B cell (primary cell): ENCODE measurements at places on chromosomes 13 and 19.

DNA sequence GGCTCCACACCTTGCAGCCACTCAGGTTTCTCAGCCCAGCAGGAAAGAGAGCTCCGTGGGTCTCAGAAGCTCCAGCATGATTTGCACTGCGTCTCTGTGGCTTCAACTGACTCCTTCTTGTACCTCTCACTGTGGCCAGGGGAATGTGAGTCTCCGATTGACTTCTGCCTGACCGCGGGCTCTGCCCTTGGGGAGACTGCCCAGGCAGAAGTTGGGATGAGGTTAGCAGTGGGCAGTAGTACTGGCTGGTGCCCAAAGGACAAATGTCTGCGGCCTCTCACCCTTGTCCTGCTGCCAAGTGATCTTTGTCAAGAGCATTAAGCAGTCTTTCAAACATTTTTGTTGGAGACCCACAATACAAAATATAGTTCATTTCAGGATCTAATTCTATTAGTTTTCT, 34.4 kb upstream of the FXYD3 start:
- no peak for DNase-seq

- DNase-seq: peak; percentile 59
Measured at GRCh38 chr13:94617389-94618000, 15.8 kb downstream of the GPR180 start.

DNA sequence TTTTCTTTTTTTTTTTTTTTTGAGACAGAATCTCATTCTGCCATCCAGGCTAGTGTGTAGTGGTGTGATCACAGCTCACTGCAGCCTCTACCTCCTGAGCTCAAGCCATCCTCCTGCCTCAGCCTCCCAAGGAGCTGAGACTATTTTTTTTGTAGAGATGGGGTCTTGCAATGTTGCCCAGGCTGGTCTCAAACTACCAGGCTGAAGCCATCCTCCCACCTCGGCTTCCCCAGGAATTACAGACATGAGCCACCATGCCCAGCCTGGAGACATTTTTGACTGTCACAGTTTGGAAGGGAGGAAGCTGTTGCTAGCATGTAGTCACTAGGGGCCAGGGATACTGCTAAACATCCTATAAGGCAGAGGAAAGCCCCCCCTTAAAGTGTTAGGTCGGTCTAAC, 23.9 kb downstream of the ZIC5 start:
- no peak for DNase-seq

GRCh38 chr13:43744261-43745031, 42.3 kb downstream of the ENOX1 start:
- no peak for DNase-seq

GRCh38 chr13:50713523-50714248, 129.8 kb downstream of the DLEU7 start:
- DNase-seq: peak; percentile 43

GRCh38 chr13:109481040-109481439, 305.3 kb downstream of the IRS2 start:
- DNase-seq: no peak

GRCh38 chr13:113579686-113580085, 4.9 kb upstream of the TFDP1 start:
- no peak for DNase-seq

- no peak for DNase-seq
Measured at GRCh38 chr13:51237887-51238286, 15.7 kb downstream of the FAM124A start.

GRCh38 chr13:41426047-41426446, 31.3 kb upstream of the RGCC start:
- DNase-seq: no peak

GRCh38 chr13:53098455-53098854, 69.8 kb downstream of the OLFM4 start:
- DNase-seq: no peak

DNA sequence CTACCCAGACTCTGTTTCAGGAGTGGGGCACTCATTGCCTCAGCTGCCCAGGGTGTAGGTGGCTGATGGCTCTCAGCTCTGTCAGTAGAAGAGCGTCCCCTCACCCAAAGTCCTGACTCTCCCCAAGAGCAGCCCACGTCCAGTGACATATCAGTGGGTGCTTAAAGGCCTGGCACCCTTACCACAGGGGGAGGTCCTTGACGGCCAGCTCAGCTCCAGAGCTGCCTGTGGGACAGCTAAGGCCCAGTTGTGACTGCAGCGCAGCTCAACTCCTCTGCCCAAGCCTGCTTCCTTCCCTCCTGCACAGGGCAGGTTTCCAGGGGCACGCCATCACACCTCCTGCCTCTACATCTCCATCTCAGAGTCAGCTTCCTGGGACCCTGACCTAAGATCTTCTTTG, 32.4 kb downstream of the GRIK5 start:
- no peak for DNase-seq

- DNase-seq: no peak
Measured at GRCh38 chr19:38980583-38981374, 5.2 kb upstream of the FBXO17 start.

DNA sequence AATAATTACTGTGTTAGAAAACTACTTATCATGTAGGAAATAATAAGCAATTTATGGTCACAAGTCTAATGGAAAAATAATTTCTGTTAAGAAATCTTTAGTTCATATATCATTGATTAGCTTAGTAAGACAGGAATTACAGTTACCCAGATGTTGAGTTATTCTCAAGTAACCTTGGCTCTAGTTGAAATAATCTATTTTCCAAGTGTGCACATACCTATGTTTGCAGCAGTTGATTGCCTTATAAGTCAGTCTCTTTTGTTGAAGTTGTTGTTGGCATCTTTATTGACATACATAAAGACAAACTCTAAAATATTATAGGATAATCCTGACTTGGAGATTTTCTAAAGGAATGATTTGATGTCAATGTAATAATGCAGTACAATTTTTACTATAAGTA, 511.4 kb upstream of the KLF12 start:
- no peak for DNase-seq

DNA sequence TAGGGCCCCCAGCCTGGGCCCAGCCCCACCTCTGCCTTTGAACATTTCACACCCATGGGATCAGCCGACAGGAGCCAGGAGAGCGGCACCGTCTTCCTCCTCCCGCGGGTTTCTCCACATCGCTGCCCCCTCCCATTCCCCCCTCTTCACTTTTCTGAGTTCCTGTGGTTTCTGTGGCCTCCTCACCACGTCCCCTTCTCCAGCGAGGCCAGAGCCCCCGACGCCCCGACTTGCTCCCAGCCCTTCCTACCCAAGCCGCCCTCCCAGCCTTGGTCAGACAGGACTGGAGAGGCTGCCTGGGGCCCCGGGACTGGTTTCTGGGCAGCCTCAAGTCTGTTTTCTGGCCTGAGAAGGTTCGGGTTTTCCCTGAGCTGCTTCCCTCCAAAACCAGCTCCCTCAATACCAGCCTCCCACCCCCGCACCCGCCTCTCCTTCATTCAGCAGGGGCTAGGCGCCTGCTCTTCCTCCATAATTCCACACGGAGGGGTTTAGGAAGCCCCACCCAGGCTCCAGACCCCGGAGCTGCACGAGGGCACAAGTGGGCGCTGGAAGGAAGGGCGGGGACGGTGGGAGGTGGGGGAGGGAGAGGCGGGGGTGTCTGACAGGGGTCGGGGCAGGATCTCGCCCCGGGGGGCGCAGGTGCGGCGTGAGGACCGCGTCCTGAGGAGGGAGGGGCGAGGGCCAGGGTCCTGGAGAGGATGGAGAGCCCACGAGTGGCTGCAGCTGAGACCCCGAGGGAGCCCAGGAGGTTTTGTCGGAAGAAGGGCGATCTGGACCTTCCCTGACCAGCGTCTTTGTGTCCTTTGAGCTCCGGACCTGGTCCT, 4.0 kb upstream of the SIGLEC10 start:
- no peak for DNase-seq

GRCh38 chr13:55705971-55706370, 1434.7 kb upstream of the PRR20A start:
- no peak for DNase-seq
